ENCODE measurements at places on chromosomes 7 and 10.
A peak's percentile ranks its signal among the peaks of the same experiment; 100 is the strongest.

GRCh38 chr10:107548301-107548700, 383.8 kb upstream of the SORCS1 start:
- peak; percentile 35 for DNase-seq

DNA sequence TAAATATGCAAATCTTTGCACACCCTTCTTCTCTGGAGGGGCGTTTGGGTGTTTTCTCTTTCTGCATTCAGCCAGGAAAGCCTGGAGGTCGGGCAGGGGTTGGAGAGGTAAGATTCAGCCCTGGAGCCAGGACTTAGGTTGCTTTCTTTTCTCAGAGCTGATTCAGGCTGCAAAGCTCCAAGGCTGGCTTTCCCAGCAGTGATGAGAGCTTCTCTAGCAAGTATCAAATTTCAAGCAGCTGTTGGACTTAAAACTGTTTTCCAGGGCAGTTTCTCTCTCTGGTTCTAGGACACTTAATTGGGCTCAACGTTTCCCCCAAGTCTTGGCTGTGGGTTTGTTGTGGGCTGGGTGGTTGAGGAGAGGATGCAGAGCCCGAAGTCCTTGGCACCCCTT, 608 bp downstream of the AKR1B10 start:
- DNase-seq = peak; percentile 82

DNA sequence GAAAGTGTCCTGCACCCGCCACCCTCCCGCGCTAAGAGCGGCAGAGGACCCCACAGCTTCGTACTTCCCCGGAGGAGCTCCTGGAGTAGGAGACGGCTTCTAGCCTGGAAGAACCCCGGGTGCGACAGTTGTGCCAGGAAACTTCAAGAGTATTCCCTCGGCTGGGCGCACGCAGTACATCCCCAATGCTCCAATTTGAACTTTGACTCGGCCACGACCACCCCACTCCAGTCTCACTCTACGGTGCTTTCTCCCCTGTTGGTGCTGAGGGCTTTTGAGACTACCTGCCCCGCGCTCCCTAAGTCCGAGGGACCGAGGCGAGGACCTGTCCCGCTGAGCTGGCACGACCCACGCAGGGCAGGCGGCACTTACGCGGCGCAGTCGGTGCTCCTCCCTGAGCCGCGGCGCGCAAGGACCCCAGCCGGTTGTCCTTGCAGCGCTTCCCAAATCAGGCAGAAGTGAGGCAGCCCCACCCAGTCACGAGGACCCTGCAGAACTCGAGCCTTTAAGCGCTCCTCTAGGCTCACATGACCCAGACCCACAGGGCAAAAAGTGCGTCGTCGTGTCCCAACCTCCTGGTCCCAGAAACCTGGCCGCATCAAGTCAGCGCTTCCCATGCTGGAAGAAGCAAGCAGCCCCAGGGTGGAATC, at the start of gene CPVL:
Gene CPVL (minus strand): TSS at position 481 of the 650 bp plus-strand sequence. CDS start 25,476 bp downstream, outside the sequence.
- DNase-seq = peak; percentile 25

- peak; percentile 22 for DNase-seq
Observed at GRCh38 chr7:128938544-128939074, 882 bp downstream of the IRF5 start.

DNA sequence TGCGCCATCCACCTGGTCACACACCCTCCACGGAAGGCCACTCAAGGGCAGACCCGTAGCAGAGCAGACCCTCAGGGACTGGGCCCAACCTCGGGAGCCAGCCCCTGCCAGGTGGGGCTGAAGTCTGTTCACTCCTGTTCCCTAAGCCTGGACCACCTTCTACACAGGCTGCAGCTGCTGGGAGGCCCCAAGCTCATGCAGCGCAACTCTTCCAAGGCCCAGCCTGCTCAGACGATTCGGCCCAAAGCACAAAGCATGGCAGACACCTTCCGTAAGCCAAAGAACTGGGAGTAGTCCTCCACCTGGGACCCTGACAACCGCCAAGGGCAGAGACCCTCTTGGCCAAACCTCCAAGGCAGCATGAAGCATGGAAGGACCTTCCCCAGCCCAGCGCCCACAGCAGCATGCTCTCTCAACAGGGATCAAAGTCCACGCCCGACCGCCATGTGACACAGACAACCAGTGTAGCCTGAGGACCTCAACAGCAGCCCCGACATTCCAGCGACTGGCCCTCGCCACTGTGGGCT, 11.5 kb downstream of the SHH start:
- no peak for DNase-seq

- DNase-seq = no peak
Observed at GRCh38 chr10:125079091-125079600, 81.2 kb downstream of the CTBP2 start.

DNA sequence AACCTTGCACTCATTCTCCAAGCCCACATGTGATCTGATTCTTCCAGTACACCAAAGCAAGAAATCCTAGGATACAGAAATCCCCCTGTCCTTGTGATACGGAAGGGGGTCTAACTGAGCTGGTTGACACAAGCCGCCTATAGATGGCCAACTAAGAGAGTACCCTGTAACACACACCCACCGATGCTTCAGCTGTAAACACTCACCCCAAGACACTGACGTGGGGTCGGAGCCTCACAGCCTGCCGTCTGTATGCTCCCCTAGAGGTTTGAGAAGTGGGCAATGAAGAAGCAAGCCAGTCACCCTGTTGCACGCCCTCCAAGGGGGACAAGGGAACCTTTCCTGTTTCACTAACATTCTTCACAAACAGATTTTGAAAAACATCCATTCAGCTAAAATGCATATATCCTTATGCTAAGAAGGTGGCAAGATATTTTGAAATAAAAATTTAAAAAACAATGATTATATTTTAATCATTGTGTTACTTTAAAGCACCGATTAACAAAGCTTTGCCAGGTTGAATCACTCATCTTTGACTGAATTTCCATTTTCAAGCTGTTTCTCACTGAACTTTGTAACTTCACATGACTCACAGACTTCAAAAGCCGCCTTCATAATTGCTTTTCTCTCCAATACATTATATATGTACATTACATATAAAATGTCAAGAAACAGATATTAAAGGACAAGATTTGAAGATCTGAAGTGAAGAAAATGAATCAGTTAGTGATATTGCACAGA, 329.3 kb downstream of the ARL4A start:
- peak; percentile 62 for DNase-seq

DNA sequence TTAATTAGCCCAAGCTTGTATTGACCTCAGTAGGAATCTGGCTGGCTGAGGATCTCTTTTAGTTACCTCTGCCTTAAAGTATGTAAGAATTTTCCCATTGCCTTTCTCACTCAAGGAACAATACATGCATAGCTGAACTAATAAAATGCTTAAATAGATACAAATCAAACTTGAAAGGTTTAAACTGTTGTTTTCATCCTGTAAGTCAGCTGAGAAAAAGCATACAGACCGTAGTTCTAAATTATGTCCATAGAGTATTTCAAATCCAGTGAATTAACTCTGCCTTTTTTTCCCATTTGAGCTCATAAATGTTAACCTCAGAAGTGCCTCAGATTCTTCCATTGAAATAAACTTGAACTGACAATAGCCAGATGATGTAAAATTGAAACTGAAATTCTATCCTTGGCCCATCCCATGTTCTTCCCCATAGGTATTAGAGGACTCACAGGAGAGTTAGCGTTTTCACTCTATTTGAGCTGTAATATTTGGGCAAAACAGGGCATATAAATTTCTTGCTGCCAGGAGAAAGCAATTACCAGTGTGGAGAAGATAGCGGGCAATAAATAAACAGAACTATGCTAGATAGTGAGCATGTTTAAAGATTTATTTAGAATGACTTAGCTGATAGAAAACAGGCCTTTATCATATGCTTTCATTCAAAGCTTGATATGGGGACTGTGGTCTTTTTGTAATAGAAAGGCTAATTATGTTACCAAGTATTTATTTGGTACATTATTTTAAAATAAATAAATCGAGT, 163.7 kb downstream of the WNT2 start:
- DNase-seq = peak; percentile 57

DNA sequence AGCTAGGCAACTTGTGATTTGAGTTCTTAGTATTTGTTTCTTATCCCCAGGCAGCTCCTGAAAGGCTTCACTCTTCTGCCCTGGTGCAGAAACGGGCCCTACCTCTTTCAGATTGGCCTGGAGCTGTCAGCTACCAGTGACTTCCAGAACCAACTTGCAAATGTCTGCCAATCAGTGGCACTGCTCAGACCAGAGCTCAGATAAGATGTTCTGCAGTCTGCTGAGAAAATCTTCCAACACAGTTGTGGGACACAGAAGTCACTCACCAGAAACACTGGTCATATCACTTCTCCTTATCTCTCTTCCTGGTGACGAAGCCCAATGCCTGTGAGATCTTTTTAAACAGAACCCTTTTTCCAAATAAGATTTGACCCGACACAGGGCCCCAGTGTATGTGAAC, 81.9 kb upstream of the DUSP5 start:
- no peak for DNase-seq

DNA sequence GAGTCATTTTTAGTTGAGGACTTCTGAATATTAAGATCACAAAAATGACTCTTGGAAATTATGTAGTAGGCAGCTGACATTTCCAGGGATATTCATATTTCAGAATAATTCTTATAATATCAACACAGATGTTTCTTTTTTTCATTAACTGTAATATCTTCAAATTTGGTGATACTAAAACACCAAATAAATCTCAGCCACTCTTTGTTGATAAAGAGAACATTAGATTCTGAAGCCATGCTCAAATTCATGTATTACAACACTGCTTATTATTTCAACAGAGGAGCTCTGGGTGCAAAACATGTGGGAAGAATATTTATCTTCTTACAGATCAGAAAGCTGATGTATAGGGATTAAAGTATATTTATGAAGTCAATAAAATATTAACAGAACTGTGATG, 355.4 kb downstream of the CRPPA start:
- no peak for DNase-seq

- no peak for DNase-seq
Observed at GRCh38 chr10:58820386-58820785, 307.7 kb downstream of the BICC1 start.

DNA sequence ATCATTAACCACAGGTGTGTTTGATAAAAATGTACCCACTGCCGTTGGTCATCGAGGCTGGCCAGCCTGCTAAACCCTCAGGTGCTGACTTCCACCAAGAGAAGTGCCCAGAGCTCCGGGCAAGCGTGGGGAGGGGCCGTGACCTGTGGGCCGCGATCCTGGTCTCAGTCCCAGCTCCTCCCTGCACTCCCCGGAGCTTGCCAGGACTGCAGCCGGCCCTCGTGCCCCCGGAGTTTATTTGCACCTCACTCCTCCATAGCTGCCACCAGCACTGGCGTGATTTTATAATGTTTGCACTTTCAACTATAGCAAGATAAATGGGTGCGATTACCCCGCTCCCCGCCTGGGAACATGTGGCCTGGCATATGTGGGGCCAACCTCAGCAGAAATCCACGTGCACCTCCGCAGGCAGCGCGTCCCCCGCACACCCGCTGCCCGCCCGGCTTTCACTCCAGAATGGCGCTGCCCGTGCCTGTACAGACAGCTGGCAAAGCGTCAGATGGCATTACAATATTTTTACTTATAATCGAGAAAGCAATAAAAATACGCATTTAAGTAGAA, 30.8 kb downstream of the UNCX start:
- no peak for DNase-seq

DNA sequence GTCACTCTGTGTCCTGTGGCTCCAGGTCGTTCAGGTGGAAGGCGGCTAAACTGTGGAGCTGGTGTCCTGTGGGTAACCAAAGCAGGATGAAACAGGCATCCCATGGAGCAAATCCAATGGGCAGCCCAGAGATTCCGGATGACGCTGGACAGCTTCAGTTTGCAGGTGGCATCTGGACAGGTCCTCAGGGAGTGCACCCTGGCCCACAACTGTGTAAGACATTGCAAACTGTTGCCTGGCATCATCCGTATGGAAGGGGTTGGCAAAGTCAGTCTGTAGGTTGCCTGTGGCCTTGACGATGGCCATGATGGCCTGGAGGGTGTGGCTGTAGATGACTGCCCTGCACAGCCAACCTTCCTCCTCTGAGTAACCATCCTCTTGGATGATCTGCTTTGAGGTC, 35.5 kb downstream of the RPS24 start:
- DNase-seq = no peak

GRCh38 chr10:78371136-78371535, 337.5 kb downstream of the RPS24 start:
- no peak for DNase-seq

GRCh38 chr7:75696263-75697037, 42.3 kb downstream of the HIP1 start:
- DNase-seq = no peak

- no peak for DNase-seq
Observed at GRCh38 chr10:10096296-10096695, 921.4 kb upstream of the CELF2 start.

DNA sequence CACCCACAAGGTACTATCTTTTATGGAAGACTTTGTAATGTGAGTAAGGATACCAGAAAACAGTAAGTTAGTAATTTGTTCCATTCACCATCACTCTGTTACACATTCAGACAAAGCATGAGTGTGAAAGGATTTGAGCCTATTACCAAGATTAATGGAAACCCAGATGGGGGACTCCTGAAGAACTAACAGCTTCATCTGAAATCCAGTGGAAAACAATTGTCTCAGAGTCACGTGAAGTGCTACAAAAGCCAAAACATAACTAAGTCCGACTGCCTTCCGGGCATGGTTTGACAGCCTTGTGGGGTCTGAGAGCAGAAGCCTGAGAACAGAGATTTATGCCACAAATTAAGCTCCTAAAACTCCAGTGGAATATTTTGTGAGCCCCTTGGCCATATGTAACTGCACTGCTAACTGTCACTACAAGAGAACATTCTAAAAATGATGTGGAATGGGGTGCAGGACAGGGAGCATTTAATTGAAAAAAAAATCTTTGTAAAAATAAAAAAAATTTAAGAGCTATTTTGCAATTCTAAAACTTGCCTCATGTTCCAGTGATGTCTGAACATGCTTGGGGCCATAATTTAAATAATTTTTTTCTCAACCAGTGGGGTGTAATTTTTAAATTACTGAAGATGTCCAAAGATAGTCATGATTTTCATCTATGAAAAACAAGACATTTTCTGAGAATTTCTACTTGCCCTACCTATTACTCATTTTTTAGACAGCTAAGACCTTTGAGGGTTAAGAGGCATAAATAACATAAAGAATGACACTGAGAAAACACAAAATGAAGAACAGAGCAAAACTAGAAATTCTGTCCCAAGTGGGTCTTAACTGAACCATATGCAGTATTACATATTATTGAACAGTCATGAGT, 555.0 kb downstream of the INHBA start:
- DNase-seq = peak; percentile 42

GRCh38 chr10:132942101-132943057, at the start of gene CFAP46:
Gene CFAP46, minus strand, starts transcription at chr10:132942570. Its CDS starts 86 bp downstream, at chr10:132942484.
- peak; percentile 50 for DNase-seq

GRCh38 chr10:133530506-133530905, 3.3 kb downstream of the CYP2E1 start:
- no peak for DNase-seq

DNA sequence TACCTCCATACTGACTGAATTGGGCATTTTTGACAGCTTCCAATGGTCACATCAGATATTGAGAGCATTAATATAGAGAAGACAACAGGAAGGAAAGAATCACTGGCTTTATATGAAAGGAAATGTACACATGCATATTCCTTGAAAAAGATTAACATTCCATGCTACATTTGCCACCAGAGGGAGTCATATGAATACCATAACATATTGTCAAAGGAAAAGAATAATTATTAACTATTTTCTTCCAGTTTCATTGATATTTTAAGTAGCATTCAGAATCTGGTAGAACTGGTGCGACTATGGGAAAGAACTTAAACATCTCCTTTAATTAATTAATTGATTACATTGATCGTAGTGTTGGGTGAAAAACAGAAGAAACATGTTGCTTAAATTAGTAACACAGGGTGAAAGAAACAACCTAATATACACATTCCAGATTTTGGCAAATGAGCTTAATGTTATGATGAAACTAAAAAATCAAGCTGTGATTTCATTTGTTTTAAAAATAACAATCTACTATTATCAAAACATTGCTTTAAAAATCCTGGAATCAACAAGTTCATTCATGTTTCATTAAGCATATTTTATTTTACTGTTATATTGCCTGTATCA, 71.5 kb downstream of the GPR85 start:
- peak; percentile 66 for DNase-seq
